ENCODE measurements at places on chromosomes 5 and 9. TPM values are rescaled to one million over a fixed set of nuclear protein-coding genes. Genes with fewer than 3 reads are reported as not detected.

- no peak for DNase-seq
Observed at GRCh38 chr9:92607773-92608172, 62.2 kb downstream of the IPPK start.

DNA sequence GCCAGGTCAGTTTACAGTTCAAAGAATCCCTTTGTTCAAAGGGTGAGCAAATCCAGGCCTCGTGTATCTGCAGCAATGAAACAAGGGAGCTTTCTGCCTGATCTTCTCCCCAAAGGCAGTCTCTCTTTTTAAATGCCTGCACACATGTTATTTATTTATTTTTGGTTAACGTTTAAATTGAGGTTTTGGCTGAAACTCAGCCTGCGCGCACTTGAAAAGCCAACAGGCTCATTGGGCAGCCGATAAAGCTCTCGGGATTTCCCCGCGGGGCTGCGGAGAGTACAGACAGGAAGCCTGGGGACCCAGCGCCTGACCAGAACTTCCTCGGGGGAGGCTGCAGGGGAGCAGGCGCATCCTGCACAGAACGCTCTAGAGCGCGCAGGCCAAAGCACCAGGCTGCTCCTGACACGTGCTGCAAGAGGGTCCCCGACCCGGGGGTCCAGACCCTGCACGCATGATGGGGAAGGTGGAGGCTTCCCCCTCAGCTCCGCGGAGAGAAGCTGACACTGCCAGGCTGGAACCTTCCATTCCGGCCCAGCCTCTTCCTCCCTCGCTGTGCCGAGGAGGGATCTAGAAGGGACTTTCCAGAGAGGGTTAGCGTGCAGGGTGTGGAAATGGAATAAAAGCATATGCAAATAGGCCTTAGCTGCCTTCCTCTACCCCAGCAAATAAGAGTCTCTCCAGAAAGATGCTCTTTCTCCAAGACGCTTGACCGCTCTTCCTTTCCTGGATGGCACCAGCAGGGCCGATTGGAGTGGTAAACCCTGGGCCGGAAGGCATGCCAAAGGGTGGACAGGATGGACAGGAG lies 46.1 kb downstream of the PTTG1 start:
- peak; percentile 71 for DNase-seq

The CMYA5 gene
- total RNA-seq, result 0.49 TPM

DNA sequence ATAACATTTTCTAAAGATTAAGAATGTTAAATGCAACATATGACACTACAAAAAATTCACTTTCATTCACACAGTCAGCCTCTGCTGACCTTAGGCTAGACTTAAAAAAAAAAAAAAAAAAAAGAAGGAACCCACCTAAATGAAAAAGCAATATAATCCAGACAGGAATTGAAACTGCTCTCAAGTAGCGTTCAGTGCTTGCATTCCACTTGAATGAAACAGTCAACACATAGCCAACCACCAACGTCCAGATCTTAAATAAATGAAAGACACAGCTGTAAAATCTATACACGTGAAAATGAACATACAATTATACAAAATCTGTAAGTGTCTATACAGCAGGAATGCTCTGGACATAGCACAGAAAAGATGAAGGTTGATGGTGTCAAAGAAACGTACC lies 11.4 kb downstream of the TMEM245 start:
- no peak for DNase-seq

DNA sequence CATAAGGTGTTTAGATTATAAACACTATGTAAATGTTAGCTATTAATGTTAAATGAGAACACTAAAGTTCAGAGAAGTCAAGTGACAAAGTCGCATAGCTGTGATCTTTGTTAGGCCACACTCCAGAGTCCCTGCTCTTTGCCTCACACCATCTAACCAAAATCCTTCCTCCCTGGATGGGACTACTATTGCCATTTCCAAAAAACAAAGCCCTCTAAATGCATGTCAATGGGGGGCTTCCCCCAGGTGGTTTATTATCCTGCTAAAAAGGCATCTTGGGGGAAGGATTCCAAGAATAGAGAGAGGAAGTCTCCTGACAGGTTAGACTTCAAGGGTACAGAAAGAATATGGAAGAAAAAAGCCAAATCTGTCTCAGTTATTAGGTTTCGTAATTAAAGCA lies 10.4 kb downstream of the NR6A1 start:
- DNase-seq, result peak; percentile 90

GRCh38 chr9:125258832-125259534 lies 2.6 kb upstream of the GAPVD1 start:
- no peak for DNase-seq

GRCh38 chr5:172800088-172800551 lies 29.1 kb upstream of the DUSP1 start:
- no peak for DNase-seq

The LRRC19 gene
- total RNA-seq, result not detected

GRCh38 chr5:5675511-5675910 lies 253.0 kb downstream of the ICE1 start:
- no peak for DNase-seq

GRCh38 chr5:146641941-146642340 lies 126.0 kb upstream of the GPR151 start:
- DNase-seq, result no peak

The IQGAP2 gene
- 86.5 TPM for total RNA-seq
